Inflammatory macrophage treated with lipopolysaccharide for 1 hour (primary cell): ENCODE measurements at places on chromosomes 2 and 18.

DNA sequence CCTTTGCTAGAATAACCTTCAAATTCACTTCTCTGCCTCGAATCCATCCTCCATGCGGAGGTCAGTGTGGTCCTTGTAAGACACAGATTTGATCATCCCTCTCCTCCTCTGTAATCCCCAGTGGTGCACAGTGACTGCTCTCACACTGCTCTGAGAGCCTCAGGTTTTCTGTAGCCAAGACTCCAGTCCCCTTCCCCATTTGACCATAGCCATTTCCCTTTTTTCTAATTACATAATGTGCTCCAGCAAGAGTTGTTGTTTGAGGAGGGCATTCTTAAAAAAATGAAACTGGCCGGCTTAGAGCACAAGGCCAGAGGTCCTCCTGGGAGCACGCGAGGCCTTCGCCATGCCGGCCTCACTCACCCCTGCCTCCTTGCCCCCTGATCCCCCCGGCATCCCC is 34.7 kb upstream of the LPIN1 start:
- peak; percentile 24 for DNase-seq

DNA sequence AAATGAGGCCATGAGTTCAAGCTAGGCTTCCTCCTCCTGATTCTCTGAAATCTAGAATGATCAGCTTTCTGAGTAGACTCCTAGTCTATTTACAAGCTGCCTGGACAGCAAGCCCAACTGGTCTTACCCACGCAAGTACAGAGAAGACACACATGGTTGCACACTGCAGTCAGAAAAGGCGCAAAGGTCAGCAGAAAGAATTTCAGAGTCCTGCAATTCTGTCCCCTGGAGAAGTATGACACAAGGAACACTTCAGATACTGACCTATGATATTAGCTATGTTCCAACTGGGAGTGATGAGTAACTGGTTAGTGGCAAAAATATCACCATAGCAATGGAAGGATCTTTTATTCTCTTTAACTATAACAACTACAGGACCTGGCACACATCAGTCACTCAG is 336.1 kb upstream of the PKDCC start:
- no peak for DNase-seq

DNA sequence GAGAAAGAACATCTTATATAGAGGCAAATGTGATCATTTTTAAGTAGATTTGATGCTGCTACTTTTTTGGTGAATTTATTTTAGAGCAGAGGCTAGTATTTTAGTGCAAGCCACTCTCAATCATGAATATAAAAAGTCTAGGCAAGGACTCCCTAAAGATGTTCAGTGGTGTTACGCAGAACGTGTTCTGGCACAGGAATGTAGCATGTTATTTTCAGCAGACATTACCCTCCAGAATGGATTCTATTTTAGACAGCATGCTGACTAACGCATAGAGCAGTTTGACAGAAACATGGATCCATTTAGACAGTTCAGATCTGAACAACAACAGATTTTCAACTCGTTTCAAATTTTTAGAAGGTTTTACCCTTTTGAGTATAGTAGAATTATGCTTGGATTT is 54.1 kb downstream of the DSC3 start:
- no peak for DNase-seq

- no peak for DNase-seq
Observed at GRCh38 chr2:230708204-230708603, 4.4 kb upstream of the CAB39 start.

DNA sequence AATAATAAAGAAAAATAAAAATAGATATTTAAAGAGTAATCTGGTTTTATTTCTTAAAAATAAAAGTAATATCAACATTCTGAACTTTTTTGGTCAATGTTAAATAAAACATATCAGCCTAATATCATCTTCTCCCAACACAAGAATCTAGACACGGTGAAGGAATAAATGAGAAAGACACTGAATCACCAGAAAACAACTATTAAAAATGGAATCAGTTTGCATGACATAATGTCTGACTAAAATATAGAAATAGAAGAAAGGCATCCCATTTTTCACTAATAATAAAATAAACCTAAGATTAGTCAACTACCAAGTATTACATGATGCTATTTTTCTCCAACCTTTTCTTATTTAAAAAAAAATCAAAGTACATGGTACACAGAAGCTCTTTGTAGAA is 30.8 kb upstream of the TNFAIP6 start:
- no peak for DNase-seq

- DNase-seq: no peak
Observed at GRCh38 chr2:114742245-114742644, 299.8 kb downstream of the DPP10 start.
